ENCODE measurements at places on chromosomes 16 and 17.
A peak's percentile ranks its signal among the peaks of the same experiment; 100 is the strongest.

DNA sequence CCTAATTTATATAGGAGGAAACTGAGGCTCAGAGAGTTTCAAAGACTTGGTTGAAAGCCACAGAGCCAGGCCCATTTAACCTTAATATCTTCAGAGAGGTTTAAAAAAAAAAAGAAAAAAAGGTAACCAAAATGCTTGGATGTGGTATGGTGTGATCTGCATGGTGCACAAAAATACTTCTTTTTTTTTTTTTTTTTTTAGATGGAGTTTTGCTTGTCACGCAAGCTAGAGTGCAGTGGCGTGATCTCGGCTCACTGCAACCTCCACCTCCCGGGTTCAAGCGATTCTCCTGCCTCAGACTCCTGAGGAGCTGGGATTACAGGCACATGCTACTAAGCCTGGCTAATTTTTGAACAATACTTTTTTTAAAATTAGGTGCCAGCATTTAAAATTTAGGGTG, 101.8 kb downstream of the XYLT1 start:
- DNase-seq, result no peak

DNA sequence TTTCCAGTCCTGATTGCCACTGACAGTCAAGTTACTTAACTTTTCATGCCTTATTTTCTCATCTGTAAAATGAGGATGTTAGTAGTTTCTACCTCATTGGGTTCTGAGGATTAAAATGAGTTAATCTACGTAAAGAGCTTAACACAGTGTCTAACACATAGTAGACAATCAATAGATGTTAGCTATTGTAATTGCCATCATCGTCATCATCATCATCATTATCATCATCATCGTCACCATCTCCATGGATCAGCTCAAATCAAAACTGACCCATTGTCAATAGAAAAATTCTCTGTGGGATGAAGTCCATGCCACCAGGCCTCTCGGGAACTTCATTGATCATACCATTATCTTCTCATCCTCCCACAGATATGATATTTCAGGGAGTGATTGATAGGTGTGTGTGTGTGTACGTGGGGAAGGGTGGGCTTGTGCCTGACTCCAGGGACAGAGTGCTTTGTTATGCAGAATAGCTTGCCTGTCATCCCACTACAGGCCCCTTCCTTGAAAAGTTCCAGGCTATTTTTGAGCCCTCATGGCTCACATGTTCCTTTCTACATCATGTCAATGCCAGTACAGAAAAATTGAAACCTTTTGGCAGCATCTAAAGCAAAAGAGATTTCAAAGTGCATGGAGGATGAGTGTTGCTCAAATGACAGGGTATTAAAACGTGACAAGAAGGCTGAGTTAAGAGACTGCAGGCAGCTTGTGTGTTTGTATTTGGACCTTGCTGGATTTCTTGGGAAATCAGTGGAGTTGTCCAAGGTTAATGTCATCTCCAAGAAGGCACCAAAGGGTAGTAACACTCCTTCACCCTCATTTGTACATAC, 133.9 kb downstream of the PRKCB start:
- no peak for DNase-seq

- no peak for DNase-seq
Observed at GRCh38 chr17:64185101-64185500, 55.2 kb upstream of the ERN1 start.

- DNase-seq, result no peak
Observed at GRCh38 chr16:77744141-77744540, 21.8 kb downstream of the NUDT7 start.

- no peak for DNase-seq
Observed at GRCh38 chr16:10599626-10600025, 19.2 kb upstream of the EMP2 start.

DNA sequence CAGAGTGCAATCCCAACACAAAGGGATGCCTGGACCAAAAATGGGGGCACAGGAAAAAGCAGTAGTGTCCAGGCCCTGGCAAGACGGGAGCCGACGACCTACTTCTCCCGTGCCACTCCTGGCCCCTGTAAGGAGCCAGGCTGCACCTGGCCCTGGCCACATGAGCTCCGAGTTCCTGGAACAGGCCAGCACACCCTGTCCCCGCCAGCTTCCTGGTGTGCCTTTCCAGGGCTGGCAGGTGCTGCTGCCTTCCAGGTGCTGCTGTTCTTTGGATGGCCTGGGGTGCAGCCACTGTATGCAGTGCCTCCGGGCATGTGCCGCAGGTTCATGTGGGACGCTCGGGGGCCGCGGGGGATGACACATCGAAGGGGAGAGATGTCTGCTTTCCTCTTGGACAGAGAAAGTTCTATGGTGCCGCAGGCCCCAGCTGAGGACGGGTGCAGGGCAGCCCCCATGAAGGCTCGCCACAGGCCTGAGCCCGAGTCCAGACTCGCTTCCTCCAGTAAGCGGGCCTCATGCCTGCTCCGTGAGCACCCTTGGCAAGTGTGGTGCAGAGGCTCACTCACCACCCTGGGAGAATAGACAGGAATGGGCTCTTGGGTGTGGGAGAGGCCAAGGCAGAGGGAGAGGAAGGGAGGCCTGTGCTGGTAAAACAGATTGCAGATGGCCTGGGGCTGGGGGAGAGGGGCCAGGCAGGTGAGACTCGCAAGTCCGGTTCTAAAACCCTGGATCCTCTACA, 54.7 kb upstream of the FASN start:
- no peak for DNase-seq

- no peak for DNase-seq
Observed at GRCh38 chr16:2149630-2150417, 1.4 kb downstream of the RAB26 start.

DNA sequence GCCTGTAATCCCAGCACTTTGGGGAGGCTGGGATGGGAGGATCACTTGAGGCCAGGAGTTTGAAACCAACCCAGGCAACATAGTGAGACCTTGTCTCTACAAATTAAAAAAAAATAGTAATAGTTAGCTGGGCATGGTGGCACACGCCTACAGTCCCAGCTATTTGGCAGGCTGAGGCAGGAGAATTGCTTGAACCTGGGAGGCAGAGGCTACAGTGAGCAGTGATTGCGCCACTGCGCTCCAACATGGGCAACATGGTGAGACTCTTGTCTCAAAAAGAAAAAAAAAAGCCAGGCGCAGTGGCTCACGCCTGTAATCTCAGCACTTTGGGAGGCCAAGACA, 56.9 kb upstream of the MRTFB start:
- no peak for DNase-seq

DNA sequence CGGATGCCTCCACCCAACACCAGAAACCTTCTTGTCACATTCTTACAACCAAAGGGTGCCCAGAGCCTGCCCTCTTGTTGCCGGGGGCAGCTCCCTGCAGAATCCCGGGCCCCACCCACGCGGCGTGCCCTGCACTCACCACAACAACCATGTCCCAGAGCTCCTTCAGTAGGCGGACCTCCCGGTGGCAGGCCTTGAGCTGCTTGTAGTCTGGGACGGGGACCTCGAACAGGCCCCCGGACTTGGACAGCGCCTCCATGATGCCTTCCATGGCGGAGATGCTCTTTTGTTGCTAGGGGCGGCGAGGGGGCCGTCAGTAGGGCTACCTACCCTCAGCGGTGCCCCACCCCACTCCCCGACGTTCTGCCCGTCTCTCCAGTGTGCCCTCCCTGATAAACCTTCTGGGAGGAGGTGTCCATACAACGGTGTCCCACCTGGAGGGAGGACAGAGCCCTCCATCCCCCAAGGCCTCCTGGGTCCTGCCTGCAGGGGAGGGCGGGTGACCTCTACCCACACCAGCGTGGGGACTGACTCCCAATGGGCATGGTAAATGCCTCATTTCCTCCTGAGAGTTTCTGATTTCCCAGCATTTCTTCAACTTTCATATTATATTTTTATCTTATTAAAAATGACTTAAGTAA, 52.2 kb downstream of the DNAH17 start:
- no peak for DNase-seq

DNA sequence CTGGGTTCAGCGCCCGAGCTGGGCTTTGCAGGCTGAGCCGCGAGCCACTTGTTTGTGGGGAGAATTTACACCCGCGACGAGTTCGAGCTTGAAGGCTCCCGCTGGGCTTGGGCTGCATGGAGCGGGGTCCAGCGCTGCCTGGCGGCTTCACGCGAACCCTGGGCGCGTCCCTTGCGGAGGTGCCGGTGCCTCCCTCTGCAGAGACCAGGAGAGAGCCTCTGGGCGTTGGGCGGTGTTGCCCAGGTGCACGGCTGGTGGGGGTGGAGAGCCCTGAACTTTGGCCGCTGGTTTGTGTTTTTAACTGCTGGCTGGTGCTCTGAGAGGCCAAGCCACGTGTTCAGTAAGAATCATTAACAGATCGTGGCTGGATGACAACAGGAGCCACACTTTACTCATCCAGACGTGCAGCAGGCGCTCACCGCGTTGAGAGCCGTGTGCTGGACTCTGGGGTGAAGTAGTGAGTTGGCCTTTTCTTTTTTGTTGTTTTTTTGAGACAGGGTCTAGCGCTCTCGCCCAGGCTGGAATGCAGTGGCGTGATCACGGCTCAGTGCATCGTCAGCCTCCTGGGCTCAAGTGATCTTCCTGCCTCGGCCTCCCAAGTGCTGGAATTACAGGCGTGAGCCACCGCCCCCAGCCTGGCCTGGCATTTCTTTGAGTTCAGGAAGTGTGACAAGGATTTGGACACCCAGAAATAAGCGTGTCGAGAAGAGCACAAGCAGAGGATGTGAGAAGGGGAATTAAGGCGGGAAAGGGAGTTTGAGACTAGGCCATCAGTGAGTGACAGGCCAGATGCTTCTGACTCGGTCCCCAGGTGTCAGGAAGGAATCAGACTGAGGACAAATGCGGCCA, 827 bp downstream of the CDK10 start:
- peak; percentile 27 for DNase-seq

GRCh38 chr17:33595828-33596227, 302.7 kb upstream of the ASIC2 start:
- DNase-seq, result no peak

Measured in NCI-H1105 treated with DMSO at 0.1 percent for 48 hours (cell line).